ENCODE measurements at places on chromosomes 12 and 14.

- no peak for DNase-seq
Measured at GRCh38 chr12:77728018-77728417, 102.7 kb upstream of the NAV3 start.

- DNase-seq: peak; percentile 25
Measured at GRCh38 chr12:68743356-68743755, 2.6 kb upstream of the SLC35E3 start.

DNA sequence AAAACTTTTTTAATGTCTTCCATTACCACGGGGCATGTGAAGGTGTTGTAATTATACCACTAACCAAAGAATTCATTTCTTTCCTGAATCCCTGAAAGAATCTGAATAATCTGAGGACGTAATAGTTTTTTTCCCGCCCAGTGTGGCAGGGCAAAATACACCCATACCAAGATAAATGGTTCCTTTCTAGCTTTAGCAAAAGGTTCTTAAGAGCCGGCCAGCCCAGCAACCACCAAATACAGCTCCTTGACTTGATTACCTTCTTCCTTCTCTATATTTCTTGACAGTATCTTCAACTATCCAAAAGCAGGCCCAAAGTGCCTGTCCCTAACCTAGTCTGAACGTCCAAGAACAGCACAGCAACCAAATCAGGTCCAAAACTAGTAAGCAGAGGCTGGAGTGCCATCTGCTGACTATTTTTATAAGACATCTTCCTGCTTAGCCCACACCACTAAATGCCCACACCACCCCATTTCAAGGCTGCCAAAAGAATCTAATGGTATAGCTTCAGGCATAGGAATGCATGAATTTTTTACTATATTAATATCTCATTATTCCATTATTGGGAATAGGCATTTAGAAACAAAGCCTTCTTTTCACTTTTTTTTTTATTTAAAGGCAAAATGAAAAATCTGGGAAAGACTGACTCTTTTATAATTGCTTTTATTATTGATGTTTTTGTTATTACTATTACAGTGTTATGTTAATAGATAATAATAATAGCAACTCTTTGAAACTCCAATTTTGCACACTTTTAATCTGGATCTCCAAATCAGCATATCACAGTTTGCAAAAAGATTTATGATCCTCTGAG lies 524.4 kb downstream of the MED13L start:
- peak; percentile 82 for DNase-seq

DNA sequence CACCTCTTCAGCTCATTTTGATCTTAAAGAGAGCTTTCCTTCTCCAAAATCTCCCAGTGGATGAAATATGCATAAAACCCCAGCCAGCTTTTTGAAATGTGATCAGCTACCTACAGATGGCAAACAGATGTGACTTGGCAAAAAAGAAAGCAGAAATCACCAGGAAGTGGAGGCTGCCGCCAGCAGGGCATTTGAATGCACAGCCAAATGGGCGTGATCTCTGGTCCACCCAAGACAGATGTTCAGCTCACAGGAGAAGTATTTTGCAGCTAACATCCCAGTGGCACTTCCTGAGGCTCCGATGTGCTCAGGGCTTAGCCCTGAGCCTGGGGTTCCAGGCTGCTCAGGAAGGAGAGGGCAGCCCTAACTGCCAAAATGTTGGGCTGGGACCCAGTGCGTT lies 78.3 kb downstream of the LGMN start:
- peak; percentile 81 for DNase-seq

- DNase-seq: no peak
Measured at GRCh38 chr12:29299633-29300032, 81.3 kb downstream of the ERGIC2 start.

- DNase-seq: no peak
Measured at GRCh38 chr14:94961386-94962165, 191.7 kb upstream of the GSC start.

DNA sequence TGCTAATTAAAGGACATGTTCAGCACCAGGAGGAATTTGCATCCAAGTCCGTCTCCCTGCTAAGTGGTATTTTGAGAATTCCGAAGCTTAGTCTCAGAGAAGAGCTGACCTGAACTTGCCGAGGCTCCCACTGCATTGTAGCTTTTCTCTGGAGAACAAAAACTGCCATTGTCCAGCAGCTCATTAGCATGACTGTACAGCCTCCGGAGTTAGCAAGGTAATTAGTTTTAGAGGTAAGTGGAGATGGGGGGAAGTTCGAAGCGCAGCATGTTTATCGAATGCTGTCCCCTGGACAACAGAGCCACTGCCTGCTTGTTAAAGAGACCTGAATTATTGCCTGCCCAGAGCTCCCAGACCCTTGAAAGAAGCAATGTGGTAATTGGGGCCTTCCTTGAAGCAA lies 160.3 kb upstream of the PELI2 start:
- DNase-seq: no peak

- no peak for DNase-seq
Measured at GRCh38 chr12:131536766-131537165, 174.1 kb upstream of the SFSWAP start.

GRCh38 chr12:91785655-91786498 lies 359.8 kb downstream of the BTG1 start:
- no peak for DNase-seq

All from cardiac fibroblast (primary cell).